Activated naive CD8-positive, alpha-beta T cell treated with anti-CD3 and anti-CD28 coated beads for 36 hours (primary cell): ENCODE measurements at places on chromosomes 1 and 21. TPM values are rescaled to one million over a fixed set of nuclear protein-coding genes. Genes with fewer than 3 reads are reported as not detected.
A peak's percentile ranks its signal among the peaks of the same experiment; 100 is the strongest.

DNA sequence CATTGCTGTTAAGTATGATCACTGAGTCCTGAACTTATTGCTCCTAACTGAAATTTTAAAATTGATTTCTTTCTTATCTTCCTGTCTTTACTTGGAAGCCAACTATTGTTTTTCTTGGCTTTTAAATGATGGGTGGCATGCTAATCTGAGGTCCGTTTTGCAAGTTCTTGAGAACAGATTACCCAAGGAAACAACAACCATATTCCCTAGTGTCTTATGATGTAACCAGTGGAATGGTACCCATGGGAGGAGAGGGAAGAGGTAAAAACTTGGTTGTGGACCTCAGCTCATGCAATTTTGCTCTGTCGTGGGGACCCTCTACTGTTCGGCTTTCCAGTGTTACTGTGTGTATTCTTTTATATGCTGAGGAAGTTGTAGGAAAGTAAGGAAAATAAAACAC is 454.8 kb upstream of the ADAMTS5 start:
- no peak for DNase-seq
- no peak overlapping the region for H3K4me3 ChIP-seq
- no peaks in the 10 kb centered on the region for H3K4me1 ChIP-seq
- no peaks in the 10 kb centered on the region for H3K27me3 ChIP-seq
- no peaks in the 10 kb centered on the region for H3K36me3 ChIP-seq
- H3K27ac ChIP-seq, result no peak overlapping the region

DNA sequence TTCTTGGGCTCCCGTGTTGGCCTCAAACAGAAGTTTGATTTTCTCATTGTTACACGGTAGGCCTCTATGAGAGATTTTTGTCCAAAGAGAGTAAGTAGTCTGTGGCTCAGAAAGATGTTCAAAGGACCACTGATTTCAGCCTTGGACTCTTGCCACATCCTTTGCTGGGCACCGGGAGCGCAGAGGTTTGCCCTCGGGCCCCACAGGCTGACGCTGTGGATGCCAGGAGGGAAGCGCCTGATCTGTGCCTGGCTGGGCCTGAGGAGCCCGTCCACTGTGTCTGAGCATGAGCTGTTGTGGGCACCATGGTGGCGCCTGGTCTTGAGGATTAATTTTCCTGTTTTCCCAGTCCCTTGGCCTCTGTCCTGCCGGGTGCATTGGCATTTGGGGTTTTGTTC is 52.3 kb downstream of the PCNT start:
- no peak overlapping the region for H3K27ac ChIP-seq
- DNase-seq, result no peak
- H3K4me1 ChIP-seq, result peaks cover 2% of the 10 kb centered on the region
- H3K36me3 ChIP-seq, result peaks cover 21% of the 10 kb centered on the region
- no peak overlapping the region for H3K4me3 ChIP-seq

DNA sequence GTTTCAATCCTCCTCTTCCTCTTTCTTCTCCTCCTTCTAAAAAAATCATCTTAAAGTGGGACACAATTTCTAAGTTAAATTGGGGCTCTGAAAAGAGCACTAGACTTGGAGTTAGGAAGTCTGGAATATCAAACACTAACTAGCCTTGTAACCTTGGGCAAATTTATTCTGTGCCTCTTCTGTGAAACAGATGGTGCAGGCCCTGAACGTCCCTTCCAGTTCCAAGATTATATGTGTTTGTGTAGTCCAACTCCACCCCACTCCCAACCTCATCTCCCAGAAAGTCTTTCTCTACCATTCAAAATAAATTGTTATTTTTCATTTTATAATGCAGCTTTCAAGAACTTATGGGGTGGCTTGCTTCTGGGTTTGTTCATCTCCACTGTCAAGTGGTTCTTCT is 630.0 kb downstream of the LMO4 start:
- no peak overlapping the region for H3K27ac ChIP-seq
- H3K36me3 ChIP-seq, result no peaks in the 10 kb centered on the region
- no peaks in the 10 kb centered on the region for H3K4me1 ChIP-seq
- no peak overlapping the region for H3K4me3 ChIP-seq
- no peak for DNase-seq

DNA sequence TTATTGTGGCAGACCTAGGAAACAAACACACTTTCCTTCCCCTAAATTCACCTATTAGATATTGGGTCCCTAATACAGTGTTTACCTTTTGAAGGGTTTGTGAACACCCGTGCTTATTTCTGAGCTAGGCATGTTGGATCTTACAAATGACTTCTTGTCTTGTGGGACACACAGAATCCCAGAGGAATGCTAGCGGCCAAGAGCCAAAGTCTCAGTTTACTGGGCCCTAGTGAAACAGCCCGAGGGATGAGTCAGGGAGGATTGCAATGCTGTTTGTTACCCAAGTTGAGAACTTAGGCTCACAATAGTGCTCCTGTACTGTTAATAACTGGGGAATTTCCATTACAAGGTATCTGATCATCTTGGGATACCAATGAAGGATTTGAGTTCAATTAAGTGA is 100.1 kb upstream of the AKT3 start:
- H3K27me3 ChIP-seq, result no peaks in the 10 kb centered on the region
- H3K36me3 ChIP-seq, result no peaks in the 10 kb centered on the region
- no peak overlapping the region for H3K27ac ChIP-seq
- H3K4me3 ChIP-seq, result no peak overlapping the region

GRCh38 chr1:41365772-41366454 is 4.7 kb downstream of the FOXO6 start:
- peaks cover 38% of the 10 kb centered on the region for H3K27me3 ChIP-seq
- peak overlapping the region; percentile 43 for H3K27ac ChIP-seq
- peak overlapping the region; percentile 49 for H3K4me3 ChIP-seq

GRCh38 chr1:167631936-167632614 is 2.0 kb downstream of the RCSD1 start:
- H3K4me1 ChIP-seq, result peaks cover 72% of the 10 kb centered on the region
- peak; percentile 44 for DNase-seq
- H3K27me3 ChIP-seq, result peaks cover 3% of the 10 kb centered on the region
- H3K36me3 ChIP-seq, result peaks cover 51% of the 10 kb centered on the region

The INKA2 gene
- 0.84 TPM for total RNA-seq

The PBX1 gene
- not detected for total RNA-seq

The DIO1 gene
- not detected for total RNA-seq
